ENCODE measurements at places on chromosomes 16 and 17.

DNA sequence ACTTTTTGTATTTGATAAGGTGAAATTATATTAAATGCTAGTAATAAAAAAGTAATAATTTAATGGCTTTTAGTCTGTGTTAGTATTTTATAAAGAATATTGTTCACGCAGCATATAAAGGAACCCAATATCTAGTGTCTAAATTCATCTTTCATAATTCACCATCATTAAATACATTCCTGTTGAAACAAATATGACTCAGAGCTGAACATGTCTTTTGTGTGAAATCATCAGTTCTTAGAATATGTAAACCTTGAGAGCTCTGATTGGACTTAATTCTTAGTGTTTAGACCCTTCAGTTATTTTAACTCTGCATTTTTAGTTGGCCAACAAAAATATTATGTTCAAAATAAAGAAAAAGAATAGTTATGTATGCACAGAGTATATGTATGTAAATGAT is 71.8 kb downstream of the ABHD15 start:
- no peak for DNase-seq

- DNase-seq = no peak
Observed at GRCh38 chr17:2051061-2051932, 3.6 kb upstream of the HIC1 start.

DNA sequence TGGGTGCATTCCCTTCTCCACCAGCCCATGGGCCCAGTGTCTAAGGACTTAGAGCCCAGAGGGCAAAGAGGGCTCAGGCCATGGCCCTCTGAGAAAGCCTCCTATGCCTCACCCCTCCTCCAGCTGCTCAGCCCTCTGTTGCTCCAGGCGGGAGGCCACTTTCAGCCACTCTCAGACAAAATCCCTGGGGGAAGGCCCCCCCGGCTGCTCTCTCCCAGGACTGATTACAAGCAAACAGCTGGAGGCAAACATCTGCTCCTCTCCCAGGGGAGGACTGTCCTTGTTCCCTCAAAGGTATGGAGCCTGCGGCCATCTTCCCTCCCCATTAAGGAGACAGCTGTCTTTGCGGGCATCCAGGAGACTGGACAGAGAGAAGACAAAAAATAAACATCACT is 54.9 kb upstream of the DLX4 start:
- DNase-seq = no peak

DNA sequence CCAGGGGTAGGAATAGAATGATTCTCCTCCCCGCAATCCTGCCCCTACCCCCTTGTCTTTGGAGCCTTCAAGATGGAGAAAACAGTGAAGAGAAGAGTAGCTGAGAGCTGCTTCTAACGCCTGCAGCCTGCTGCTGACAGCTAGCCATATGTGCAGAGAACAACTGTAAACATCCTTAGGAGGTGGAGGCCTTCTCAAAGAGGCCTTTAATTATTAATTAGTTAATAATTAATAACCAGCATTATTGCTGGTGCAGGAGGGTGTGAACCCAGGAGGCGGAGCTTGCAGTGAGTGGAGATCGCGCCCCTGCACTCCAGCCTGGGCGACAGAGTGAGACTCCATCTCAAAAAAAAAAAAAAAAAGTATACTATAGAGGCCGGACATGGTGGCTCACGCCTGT is 8.5 kb downstream of the BFAR start:
- DNase-seq = no peak

GRCh38 chr16:14539156-14539555 is 90.9 kb downstream of the PARN start:
- no peak for DNase-seq

- no peak for DNase-seq
Observed at GRCh38 chr17:38660097-38661025, 14.4 kb downstream of the EPOP start.

- DNase-seq = no peak
Observed at GRCh38 chr17:73397856-73398540, 86.2 kb upstream of the CDC42EP4 start.

- DNase-seq = no peak
Observed at GRCh38 chr17:40714473-40714872, 10.9 kb upstream of the KRT24 start.

DNA sequence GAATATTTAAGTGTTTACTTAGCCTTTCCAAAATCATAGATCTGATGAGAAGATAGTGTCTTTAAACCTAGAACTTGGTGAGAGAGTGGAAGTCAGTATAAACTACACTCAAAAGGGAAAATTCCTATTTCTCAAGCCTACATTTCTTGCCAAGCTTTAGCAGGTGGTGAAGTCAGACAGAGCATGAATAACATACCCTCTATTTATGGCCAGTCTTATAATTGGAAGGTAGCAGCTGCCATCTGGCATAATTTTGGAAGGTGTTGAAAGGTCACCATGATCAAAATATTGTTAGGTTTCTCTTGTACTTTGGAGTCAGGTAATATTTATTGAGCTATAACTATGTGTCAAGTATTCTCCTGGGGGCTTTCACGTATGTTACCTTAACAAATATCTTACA is 729.3 kb upstream of the KIF2B start:
- no peak for DNase-seq

- DNase-seq = no peak
Observed at GRCh38 chr16:56673921-56674320, 4.3 kb downstream of the MT1H start.

Measured in PC-9 (cell line).